ENCODE measurements at places on chromosomes 3 and 15. TPM values are rescaled to one million over a fixed set of nuclear protein-coding genes. Genes with fewer than 3 reads are reported as not detected.

HYAL1 gene
- polyA plus RNA-seq: not detected

DNA sequence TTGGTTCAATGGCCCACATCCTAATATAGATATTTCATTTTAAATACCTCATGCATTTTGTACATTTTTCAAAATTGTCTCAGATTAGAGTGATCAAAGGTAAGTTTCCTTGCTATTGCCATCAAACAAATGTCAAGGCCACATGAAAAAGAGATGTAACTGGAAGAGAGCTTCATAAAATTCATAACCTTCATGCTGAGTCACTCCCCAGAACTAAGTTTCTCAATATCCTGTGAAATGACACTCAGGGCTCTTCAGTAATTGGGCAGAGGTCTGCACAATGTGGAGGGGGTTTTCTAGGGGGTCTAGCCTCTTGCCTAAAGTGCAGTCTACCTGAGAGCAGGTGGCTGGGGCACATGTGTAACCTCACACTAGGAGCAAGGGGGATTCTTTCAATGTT lies 152.2 kb upstream of the SLC2A2 start:
- peak; percentile 4 for DNase-seq

- no peak for DNase-seq
Measured at GRCh38 chr15:73839699-73840377, 33.5 kb upstream of the TBC1D21 start.

ADGRG7 gene
- polyA plus RNA-seq: not detected

- peak; percentile 53 for DNase-seq
Measured at GRCh38 chr3:183218826-183219225, 34.2 kb upstream of the B3GNT5 start.

DNA sequence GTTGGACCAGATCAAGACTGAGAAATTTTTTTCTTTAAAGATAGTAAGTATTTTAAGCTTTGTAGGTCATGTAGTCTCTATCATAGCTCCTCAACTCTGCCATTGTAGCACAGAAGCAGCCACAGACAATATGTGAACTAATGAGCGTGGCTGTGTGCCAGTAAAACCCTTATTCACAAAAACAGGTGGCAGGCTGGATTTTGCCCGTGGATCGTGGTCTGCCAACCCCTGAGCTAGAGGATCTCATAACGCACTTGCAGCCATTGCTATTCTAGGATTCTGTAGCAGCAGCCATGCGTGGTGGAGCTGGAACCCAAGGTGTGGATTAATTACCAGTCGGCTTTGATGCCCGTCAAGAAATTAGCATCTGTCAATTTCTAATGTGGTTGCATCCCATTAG lies 68.7 kb upstream of the PLXNA1 start:
- no peak for DNase-seq

Data from CD14-positive monocyte (primary cell).